ENCODE measurements at places on chromosomes 5 and 9.

DNA sequence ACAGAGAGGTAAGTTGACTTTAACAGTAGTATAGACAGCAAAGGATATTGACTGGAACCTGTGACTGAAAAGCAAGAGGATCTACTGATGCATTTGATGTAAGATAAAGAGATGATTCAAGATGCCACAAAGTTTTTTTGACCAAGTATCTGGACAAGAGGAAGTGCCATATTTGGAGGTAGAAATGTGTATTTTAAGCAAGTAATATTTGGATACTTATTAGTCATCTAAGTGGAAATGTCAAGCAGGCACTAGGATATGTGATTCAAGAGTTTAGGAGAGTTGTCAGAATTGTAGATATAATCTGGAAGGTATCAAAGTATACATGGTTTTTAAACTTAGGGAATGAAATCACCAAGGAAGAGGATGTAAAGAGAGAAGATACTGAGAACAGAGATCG is 686.1 kb upstream of the CHD1 start:
- no peak for DNase-seq

- DNase-seq: no peak
Measured at GRCh38 chr9:31700252-31701045, 684.0 kb upstream of the ACO1 start.

- DNase-seq: no peak
Measured at GRCh38 chr9:98584059-98584458, 124.7 kb downstream of the GABBR2 start.

DNA sequence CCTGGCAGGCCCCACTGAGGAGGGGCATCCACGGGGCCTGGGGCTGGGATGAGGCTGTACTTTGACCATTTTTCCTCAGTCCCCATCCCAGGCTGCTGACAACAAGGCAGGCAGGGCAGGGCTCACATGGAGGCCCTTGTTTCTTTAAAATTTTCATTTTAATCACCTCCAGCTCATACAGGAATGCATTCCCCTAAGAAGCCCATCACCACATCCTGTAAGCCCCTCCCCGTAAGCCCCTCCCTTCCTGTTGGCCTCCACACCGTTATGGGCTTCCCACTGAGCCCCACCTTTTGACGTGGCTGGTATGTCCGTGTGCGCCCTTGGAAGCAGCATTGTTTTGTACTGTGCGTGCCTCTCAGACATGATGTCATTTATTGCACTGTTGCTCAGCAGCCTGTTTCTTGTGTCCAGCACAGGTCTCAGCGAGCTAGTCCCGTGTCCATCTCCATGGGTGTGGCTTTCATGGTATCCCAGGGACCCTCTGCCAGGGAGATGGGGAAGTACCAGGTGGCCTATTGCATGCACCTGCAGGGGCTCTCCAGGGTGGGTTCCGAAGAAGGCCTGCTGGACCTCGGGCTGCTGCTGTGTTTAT is 22.4 kb downstream of the PHF2 start:
- no peak for DNase-seq

DNA sequence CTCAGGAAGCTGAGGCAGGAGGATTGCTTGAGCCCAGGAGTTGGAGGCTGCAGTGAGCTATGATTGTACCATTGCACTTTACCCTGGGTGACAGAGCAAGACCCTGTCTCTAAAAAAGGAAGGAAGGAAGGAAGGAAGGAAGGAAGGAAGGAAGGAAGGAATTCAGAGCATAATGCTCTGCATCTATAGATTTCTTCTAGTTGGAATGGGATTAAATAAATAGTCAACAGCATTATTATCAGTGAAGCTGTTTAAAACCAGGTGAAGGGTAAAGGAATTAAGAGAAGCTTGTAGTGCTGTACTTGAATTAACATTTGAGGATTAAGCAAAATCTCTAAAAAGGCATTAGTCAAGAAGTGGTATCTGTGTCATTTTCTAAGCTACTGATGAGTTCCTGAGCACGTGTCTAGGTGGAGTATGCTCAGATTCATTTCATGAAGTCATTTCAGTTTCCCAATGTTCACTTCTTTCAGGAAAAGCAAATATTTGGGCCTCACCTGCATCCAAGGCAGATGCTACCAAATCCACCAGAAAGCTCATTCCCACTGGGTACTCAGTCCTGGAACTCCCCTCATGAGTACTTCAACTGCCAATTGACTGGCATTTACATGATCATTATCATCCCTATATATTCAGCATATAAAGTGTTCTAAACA is 8.4 kb downstream of the PDE6A start:
- no peak for DNase-seq

- DNase-seq: no peak
Measured at GRCh38 chr5:60346393-60346792, 353.6 kb downstream of the DEPDC1B start.

DNA sequence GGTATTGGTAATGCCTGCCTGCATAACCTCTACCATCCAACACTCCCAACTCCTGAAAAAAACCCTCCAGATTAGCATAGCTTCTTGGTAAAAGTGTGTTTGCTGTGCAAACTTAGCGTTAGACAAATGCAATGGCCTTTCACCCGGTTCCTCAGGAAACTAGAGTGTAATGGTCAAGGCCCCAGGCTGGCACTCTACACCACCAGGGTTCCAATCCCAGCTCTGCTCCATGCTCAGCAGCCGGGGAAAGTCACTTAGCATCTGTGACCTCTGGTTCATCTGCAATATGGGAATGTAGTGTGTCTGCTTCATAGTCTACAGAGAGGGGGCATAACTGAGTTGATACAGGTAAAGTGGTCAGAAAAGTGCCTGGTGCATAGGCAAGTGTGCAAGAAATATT is 9.0 kb downstream of the FBP1 start:
- DNase-seq: no peak

DNA sequence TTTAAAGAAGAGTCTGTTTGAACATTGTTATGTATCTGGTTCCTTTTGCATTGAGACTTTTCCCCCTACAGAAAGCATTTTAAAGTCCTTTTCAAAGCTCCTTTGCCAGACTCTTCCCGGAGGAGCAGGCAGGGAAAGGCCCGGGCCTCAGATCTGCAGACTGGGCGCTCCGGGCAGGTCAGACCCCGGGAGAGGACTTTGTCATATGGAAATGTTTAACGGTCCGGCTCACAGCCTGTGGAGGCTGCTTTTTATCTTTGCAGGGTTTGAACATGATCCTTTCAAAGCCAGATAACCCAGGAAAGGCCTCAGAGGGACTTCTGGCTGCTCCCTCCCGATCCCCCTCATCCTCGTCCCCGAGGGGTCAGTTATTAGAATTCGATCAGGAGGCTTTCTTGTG is 82.1 kb upstream of the IRX2 start:
- DNase-seq: no peak

DNA sequence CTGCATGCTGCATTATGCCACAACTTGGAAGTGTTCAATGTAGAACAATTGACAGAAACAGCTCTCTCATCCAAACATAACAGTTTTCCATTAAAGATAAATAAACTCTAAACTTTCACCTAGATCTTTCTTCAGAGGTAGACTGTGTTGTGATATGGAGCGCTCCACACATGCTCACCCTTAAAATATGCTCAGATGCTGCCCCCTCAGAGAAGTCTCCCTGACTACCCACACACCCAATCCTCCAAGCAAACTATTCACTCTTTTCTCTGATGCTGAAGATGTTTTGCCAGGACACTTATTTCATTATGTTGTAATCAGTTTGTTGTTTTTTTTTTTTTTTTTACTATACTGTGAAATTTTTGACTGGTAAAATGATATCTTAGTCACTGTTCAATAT is 206.6 kb upstream of the RASA1 start:
- no peak for DNase-seq

DNA sequence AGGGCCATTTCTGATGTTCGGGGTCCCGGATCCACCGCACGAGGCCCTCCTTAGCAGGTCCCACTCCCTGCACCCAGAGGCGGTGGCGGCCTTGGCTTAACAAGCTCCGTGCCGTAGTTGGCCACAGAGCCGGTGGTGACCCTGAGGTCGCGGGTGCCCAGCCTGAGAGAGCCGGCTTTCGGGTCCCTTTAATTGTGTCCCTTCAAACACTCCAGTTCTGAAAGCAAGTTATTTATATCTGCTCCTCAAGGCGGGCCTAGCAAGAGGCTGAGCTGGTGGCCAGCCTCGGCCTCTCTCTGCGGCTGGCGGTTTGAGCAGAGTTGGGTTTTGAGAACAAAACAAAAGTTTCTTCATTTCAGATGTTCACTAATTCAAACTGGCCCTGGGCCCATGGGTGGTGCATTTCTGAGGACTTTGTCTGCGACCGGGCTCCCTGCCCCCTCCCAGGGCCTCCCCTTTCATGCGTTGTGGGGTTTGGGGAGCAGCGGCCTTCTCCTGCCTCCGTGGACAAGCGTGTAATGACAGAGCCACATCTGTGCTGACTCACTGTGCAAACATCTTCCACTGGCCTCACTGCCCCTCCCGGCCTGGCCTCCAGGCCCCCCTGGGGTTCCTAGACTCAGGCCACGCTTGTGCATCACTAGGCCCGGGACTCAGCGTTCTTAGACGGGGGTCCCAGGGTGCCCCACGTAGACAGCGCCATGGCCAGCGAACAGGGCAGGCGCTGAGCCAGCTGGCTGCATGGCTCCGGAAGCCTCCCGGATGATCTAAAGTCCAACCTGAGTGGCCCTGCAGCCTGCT is 49.4 kb upstream of the COL5A1 start:
- peak; percentile 69 for DNase-seq

DNA sequence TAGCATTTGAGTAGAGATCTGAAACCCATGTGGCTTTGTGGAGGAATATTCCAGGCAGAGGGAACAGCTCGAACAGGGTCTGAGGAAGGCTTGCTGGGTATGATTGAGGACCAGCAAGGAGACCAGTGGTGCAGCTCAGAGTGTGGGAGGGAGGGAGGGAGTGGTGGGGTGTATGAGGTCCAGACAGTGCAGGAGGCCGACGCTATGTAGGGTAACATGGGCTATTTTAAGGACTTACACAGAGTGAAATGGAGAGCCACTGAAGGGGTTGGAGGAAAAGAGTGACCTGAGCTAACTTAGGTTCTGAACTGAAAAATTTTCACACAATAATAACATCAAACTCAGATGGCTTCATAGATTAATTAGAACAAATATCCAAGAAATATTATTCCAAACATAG is 41.9 kb downstream of the HMGXB3 start:
- no peak for DNase-seq

- no peak for DNase-seq
Measured at GRCh38 chr5:119418606-119419100, 33.6 kb upstream of the HSD17B4 start.

- DNase-seq: no peak
Measured at GRCh38 chr5:123518111-123518510, 6.1 kb downstream of the CSNK1G3 start.

GRCh38 chr9:96874947-96875460 is 20.7 kb upstream of the ZNF782 start:
- DNase-seq: no peak

GRCh38 chr5:141354900-141355469 is at the start of gene PCDHGA4:
TSS of gene PCDHGA4 (plus strand) at chr5:141355021. CDS start at chr5:141355108, 87 bp downstream.
- DNase-seq: no peak

GRCh38 chr5:163506095-163506457 is 657 bp downstream of the MAT2B start:
- DNase-seq: no peak

Data from sigmoid colon (tissue), 7 donors.